ENCODE measurements at places on chromosomes 3 and 15.

DNA sequence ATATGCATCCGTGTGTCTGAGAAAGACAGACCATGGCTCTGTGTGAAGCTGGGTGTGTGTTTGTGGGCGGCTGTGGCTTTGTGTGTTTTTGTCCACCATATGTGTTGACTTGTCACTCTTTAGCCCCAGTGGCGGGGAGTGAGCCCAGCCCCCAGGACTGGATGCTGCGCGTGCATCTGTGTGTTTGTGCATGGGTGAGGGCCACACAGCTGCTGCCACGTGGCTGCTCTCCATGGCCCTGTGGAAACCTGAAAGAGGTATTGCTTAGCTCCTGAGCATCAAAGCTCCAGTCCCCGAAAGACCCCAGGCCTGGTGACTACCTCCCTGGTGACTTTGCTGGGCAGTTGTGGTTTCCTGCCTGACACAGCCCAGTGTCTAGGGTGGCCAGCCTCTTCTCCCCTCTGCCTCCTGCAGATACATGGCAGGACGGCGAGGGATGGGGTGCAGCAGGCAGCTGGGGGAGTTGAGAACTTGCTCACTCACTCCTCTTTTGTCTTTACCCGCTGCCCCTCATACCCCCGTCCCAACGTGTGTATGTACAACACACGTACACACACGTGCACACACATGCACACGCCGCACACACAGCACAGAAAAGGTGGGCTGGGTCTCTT lies 6.5 kb downstream of the EPHB3 start:
- no peak for DNase-seq

DNA sequence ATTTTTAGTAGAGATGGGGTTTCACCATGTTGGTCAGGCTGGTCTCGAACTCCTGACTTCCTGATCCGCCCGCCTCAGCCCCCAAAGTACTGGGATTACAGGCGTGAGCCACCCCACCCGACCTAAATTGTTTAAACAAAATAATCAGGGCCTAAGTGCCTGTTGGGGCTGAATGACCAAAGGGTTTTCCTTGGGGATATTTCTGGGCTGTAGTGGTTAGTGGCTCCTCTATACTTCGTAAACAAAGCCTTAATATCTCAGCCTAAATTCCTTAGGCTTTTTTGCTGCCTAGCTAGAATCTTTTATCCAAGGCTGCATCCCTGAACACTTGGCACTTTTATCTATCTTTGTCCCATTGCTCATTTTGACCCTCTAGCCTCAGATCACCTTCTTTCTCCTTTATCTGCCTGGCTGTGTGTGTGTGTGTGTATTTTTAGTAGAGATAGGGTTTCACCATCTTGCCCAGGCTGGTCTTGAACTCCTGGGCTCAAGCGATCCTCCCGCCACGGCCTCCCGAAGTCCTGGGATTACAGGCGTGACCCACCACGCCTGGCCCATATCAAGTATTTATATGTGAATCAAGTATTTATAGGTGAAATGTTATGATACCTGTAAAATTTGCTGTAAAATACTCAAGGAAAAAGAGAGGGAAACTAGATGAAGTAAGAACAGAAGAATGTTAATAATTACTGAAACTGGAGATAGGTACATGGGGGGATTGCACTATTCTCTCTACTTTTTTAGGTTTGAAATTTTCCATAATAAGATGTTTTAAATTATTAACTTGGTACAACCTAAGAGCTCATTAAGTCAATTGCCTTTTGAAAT lies 1.8 kb downstream of the NUSAP1 start:
- no peak for DNase-seq

DNA sequence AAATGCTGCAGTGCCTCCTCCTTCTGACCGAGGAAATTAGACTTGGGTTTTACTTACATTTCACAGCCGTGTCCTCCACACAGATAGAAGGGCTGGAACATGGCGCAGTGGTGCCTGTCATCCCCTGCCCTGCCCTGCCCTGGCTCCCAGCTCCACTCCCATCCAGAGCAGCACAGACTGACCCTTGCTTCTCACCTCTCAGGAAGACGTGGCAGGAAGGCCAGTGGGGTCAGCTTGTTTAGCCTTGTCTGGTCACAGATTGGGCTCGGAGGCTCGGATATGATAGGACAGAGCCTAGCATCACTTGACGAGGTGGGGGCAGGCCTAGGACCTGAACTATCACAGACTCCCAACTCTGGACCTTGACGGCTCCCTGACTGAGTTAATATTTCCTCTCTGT lies 88.5 kb downstream of the LINGO1 start:
- DNase-seq = no peak

DNA sequence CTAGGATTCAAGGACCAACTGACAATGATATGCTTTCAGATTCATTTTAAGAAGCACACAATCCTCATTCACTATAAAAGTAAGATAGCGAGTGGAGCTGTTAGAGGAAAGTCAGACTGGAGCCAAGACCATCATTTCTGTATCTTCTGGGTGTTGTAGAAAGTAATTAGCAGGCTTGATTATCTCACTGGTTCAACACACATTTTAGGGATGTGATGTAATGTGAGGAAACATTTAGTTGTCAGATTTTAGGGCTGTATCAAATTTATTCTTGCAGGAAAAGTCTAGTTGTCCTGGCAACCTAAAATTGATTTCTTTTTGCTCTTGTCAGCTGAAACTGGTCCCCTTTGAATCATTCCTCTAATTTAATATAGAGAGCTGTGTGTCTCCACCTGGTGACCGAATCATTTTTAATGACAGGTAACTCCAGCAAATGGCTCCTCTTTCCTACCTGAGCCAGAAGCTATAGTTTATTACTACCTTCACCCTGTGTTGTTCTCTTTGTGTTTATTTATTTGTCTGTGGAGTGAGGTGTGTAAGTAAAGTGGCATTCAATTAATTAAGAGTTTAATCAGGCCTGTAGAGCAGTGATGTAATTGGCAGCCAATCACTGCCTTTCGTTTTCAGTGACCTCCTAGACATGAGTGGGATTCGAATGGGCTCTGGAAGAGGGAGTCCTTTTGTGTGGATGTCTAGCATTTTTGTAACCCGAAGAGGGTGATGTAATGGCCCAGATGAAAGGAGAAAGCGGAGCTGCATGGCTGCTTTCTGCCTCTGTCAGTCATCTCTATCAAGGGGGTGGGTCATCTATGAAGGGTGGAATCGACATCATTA lies 125.8 kb downstream of the LPP start:
- DNase-seq = no peak

- no peak for DNase-seq
These were observed 34.7 kb downstream of the NIPA2 start for GRCh38 chr15:22872936-22873701.

DNA sequence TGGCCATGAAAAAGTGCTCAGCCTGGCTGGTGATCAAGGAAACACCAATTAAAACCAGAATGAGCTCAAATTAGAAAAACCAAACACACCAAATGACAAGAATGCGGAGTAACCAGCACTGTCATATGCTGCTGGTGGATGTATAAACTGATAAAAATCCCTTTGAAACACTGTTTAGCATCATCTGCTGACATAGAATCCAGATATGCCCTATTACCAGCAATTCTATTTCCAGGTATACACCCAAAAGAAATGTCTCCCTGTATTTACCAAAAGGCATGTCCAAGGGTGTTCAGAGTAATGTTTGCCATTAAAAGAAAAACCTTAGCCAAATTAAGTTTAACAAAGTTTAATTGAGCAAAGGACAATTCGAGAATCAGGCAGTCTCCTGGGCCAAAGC lies 138.6 kb downstream of the FMN1 start:
- DNase-seq = no peak

DNA sequence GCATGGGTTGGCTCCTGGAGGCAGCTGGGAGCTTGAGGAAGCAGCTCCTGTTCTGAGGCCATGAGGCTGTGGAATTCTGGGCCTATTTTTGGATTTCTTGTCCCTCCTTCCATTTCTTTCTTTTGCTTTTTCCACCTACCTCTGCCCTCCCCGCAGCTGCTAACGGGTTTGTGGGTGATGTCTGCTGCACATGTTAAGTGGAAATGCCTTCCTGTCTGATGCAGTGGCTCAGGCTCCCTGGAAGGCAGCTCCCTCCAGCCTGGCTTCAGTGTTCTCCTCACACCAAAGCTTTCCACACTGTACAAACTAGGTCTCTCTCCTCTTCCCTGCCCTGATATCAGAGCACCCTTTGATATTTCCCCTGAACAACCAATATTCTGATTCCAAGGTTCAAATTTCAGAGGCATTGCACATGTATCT lies 33.8 kb upstream of the ESYT3 start:
- no peak for DNase-seq

- DNase-seq = no peak
These were observed 123.4 kb upstream of the ROPN1 start for GRCh38 chr3:124115279-124115678.

DNA sequence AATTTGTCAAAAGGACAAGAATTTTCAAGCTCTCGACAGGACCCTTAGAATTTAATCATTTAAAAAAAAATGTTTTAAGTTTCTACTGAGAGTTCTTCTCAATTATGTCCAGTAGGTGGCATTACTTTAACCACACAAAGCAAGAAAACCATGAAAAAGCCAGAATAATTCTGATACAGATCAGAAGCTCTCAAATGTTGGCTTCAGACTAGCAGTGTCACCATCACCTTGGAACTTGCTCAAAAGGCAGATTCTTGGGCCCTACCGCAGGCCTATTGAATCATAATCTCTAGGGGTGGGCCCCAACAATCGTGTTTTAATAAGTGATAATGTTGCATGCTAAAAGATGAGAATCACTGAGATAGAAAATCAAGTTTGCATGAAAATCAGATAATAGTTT lies 99.5 kb upstream of the KCNMB2 start:
- no peak for DNase-seq

DNA sequence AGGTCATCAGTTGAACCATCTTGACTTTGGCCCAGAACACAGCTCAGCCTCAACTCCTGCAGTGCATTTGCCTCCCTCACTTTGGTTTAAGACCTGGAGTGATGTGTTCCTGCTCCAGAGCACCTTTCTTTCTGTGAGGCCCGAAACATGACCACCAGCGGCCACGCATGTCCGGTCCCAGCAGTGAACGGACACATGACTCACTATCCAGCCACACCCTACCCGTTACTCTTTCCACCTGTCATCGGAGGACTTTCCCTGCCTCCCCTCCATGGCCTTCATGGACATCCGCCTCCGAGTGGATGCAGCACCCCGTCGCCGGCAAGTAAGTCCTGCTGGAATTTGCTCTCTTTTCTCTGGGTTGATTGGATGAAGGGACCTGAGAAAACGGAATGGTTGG lies 253.8 kb upstream of the RARB start:
- DNase-seq = no peak

DNA sequence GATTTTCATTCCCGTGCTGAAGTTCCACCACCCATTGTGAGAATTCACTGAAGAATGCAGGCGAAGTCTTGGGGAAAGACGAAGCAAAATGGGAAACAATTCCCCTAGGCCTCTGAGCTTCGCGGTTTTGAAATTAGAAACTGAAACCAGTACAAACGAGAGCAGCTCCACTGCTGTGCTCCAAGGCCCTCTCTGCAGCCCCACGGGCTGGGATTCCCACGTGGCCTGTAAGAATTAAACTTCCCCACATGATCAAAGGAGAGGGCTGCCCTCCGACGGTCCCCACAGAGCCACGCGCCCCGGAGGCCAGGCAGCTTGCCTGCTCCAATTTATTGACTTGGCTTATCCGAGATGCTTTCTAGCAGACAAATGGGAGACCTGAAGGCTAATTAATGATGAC lies 144.0 kb downstream of the GREM1 start:
- no peak for DNase-seq

DNA sequence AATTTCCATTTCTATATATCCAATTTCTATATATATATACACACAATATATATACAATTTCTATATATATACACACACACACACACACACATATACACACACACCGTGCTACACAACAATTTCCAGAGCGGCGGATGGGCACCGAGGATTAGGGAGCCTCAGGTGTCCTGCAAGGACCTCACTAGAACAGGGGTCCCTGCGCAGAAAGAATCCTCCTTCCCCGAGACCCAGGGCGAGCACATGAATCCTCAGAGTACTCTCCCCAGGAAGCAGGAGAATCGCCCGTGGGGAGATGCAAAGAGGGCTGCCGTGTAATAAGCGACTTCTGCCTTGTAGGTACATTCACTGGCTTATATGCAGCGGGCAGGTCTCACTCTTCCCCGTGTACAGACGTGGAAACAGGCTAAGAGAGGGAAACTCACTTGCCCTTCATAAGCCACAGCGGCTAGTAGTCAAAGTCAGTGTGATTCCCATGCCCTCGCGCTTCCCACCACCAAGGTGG lies 467 bp downstream of the PIF1 start:
- no peak for DNase-seq

GRCh38 chr3:31945738-31946052 lies 35.4 kb downstream of the OSBPL10 start:
- no peak for DNase-seq

DNA sequence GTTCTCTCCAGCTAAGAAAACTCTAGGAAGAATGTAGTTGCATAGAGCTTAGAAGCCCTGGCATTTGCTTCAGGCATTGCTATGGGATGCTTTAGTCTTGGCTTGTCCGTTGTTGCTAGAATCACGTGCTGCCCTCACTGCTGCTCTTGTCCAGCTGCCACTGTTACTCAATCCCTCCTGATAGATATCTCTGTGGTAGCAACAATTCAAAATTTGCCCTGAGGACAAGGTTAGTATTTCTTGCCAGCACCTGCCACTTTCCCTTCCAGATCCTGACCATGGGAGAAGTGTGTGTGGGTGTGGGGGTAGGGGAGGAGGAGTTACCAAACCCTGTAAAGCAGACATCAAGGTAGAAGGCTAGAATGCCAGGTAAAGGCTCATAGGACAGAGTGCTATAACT lies 113.8 kb downstream of the PPM1L start:
- no peak for DNase-seq

DNA sequence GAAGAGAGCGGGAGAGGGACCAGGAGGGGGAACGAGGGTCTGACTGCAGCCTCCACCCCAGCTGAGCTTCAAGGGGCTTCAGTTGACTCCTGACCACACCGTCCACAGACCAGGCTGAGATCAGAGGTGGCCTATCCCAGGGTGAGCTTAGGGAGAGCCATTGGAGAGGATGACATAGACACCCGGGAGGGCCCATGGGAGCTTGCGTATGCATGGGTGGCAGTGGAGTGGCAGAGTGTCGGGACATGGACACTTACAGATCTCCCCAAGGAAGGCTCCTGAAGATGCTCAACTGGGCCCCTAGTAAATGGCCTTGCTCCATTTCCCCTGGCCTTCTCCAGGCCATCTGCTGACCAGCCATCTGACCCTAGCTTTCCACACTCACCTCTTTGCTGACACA lies 12.6 kb upstream of the ALAS1 start:
- no peak for DNase-seq

- DNase-seq = no peak
These were observed 352.5 kb downstream of the DIPK2A start for GRCh38 chr3:144324076-144324475.

DNA sequence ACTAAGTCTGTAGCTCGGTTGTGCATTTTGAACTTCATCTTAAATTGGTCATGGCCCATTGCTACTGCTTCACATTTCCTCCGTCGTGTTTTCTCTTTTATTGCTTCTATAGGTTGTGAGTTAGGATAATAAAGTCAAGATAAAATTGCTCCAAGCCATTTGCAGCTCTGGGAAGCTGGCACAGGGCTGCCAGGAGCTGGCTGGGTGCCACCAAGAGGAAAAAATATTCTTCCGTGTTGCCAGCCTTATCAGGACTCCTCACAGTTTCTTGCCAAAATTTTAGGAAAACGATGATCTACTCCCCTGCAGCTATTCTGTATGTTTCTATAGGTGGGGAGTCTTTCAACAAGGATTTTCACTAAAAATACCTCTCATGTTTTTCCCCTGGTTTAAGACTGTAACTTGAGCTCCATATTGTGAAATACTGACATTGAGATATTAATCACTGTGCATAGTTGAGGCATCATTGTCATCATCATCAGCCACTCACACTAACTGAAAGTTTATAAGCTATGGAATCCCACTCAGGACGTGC lies 55.4 kb upstream of the PIAS1 start:
- no peak for DNase-seq
